ENCODE measurements at places on chromosomes 3 and 15.

- peak; percentile 57 for DNase-seq
These were observed 190.6 kb upstream of the ADAMTS9 start for GRCh38 chr3:64878362-64878761.

GRCh38 chr3:128855569-128855968 is 23.9 kb upstream of the ACAD9 start:
- DNase-seq, result no peak

DNA sequence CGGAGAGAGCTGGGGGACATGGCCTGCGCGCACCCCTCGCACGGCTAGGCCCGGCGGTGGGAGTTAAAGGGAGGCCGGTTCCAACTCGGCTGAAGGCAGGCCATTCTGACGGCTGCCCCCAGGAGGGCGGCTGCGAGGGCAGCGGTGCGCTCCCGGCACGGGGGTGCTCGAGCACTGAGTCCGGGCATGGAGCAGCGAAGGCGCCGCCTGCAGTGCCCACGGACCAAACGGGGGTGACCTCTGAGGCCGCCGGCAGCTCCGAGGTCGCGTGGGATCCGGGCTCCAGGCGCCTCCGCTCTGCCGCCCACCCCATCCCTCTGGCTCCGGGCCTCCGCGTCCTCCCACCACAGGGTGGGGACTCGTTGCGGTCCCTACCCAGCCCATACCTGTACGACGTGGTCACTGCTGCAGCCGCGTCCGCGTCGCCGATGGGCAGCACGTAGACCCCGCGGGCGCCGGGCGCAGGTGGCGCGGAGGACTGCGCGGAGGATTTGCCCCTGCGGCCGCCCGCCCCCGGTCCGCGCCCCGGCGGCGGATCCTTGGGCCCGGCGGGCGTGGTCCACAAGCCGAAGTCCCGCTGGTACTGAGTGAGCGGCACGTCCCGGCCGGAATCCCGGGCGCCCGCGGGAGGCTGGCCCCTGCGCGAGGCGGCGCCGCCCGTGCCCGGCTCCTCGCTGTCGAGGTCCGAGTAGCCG is 469 bp downstream of the MAP6D1 start:
- DNase-seq, result no peak

DNA sequence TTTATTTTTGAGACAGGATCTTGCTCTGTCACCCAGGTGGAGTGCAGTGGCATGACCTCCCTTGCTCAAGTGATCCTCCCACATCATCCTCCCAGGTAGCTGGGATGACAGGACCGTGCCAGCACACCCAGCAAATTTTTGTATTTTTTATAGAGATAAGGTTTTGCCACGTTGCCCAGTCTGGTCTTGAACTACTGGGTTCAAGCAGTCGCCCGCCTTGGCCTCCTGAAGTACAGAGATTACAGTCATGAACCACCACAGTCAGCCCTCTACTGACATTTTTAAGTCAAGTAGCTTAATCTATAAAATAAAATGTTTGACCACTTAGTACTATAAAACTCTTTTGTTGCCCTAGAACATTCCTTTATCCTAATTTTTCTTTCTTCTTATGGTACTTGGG is 198.8 kb downstream of the FNDC3B start:
- no peak for DNase-seq

GRCh38 chr3:184180165-184180564 is 5.5 kb downstream of the AP2M1 start:
- DNase-seq, result peak; percentile 82

GRCh38 chr3:115644391-115644790 is 21.1 kb downstream of the GAP43 start:
- DNase-seq, result no peak
